ENCODE measurements at places on chromosomes 11 and 22.

DNA sequence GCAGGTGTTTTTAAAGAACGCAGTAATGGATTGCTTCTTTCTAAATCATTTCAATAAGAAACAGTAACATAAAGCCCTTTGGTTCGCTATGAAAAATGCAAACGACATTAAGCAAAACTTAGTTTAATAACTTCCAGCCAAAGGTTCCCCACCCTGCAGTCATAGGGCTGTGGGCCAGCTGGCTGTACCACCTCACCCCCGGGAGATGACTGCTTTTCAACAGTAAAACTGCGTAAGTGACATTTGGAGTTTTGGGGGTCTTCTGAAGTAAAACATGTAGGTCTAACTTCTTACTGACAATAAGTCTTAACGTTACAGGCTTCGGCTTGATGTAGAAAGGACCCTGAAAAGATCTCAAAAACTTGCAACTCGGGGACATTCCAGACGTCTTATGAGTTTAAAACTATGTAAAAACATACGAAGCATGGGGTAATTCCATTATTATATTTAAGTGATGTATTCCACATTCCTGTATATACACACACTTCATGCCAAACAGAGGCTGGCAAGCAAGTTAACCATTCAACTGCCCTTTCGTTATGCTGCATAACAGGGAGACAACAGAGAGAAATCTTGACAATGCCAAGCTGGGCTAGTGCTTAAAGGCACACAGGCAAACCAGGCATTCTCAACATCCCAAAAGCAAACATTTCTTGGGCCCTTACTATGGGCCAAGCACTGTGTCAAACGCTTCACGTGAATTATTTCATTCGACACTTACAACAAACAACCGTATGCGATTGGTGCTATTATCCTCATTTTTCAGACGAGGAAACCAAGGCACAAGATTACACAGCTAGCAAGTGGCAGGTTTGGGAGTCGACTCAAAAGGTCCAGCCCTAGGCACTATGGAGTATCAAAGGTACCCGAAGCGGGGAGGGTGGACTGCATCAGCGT lies 1.2 kb downstream of the MRTFA start:
- DNase-seq = no peak

GRCh38 chr11:1916132-1916985 lies 3.1 kb upstream of the TNNT3 start:
- DNase-seq = no peak

GRCh38 chr11:11461473-11461872 lies 108.4 kb upstream of the CSNK2A3 start:
- no peak for DNase-seq

GRCh38 chr22:36405671-36406538 lies 18.1 kb upstream of the MYH9 start:
- DNase-seq = no peak

- DNase-seq = no peak
Measured at GRCh38 chr11:95299078-95299679, 68.2 kb upstream of the SESN3 start.

- no peak for DNase-seq
Measured at GRCh38 chr11:66264914-66265313, 3.5 kb upstream of the RAB1B start.

All from cortex of kidney (tissue), 1 donor.